ENCODE measurements at places on chromosomes 16 and 17.

GRCh38 chr17:1762233-1762900 lies 507 bp downstream of the SERPINF1 start:
- no peak for DNase-seq

DNA sequence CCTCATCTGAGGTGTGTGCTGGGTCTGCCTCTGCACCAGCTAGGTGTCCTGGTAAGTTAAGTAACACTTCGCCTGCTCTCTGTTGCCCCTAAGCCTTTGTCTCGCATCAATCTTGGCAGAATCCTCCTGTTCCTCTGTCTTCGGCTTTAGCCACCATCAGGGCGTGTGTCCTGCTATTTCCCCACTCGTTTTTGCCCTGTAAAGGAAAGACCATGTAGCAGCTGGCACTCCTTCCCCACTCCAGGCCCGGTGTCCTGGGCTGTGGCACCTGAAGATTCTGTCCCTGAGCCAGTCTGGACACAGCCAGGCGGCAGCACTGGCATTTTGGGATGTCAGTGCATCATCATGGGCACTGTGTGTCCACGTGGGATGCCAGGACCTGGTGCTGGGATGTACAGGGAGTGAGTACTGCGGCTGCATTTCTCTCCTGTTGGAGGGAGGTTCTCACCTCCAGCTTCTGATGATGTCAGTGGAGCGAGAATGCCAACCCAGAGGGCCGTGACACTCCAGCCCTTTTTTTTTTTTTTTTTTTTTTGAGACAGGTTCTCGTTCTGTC lies 26.2 kb upstream of the FOXK2 start:
- DNase-seq: no peak

DNA sequence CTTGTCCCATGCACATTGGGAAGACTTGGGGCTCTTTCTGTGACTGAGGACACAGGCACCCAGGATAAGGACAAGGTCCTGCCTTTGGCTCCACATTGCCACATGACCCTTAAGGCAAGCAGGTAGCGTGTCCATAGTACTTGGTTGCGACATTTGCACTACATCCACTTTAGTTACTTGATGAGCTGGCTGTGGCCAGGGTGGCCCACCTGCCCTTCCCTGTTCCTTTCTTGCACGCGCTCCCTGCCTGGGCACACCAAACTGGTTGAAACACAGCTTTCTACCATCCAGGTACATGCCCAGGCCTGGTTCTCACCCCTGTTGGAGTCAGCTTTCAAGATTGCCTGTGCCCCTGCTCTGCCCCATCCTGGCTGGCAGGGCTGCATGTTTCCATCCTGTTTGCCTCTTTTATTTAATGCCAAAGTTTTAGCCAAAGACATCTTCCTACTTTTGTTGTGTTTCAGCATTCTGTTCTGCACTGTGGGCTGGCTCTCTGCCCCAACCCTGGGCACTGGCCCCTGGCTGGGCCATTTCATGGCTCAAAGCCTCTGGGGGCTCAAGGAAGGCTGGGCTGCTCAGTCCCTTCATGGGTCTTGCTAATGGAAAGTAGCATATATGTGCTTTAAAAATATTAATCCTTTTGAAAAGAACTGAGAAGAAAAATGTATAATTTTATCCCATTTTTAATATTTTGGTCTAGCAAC lies 3.2 kb downstream of the B3GNT9 start:
- DNase-seq: no peak

- DNase-seq: no peak
Observed at GRCh38 chr16:69532641-69533455, 32.9 kb upstream of the NFAT5 start.

- no peak for DNase-seq
Observed at GRCh38 chr17:37124821-37125173, 176.0 kb downstream of the AATF start.

- DNase-seq: no peak
Observed at GRCh38 chr16:69936751-69937211, 14.4 kb upstream of the CLEC18A start.

DNA sequence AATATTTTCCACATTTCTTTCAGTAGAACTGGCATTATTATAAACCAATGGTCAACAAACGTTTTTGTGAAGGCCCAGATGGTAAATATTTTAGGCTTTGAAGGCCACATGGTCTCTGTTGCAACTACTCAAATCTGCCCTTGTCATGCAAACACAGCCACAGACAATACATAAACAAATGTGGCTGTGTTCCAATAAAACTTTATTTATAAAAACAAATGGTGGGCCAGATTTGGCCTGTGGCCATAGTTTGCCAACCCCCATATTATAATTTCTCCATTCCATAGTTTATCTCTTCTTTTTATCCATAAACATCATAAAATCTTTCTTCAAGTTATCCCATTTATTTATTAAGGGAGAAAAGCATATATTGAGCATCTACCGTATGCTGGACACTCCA lies 98.8 kb downstream of the CDYL2 start:
- DNase-seq: no peak

- no peak for DNase-seq
Observed at GRCh38 chr17:65062171-65062915, 5.8 kb upstream of the GNA13 start.

DNA sequence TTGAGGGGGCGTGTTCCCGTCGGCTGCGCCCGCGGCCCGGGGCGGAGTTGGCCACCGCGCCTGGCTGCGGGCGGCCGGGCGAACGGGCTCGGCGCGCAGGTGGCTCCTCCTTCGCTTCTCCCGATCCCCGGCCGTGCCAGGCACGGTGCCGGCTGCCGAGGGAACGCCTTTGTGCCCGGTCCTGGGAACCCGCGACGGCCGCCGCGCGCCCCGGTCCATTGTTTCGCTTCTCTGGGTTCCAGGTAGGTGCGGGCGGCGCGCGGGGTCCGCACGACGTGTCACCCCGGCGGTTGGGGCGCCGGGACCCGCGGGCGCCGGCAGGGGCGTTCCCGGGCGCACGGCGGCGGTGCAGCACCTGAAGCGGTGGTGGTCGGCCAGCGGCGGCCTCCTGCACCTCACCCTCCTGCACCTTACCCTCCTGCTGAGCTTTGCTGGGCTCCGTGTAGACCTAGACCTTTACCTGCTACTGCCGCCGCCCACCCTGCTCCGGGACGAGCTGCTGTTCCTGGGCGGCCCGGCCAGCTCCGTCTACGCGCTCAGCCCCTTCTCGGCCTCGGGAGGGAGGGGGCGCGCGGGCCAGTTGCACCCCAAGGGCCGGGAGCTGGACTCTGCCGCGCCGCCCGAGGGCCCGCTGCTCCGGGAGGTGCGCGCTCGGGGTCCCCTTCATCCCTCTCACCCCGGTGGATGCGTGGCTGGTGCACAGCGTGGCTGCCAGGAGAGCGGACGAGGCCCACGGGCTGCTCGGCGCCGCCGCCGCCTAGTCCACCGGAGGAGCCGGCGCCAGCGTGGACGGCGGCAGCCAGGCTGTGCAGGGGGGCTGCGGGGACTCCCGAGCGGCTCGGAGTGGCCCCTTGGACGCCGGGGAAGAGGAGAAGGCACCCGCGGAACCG lies 99.9 kb downstream of the EFCAB13 start:
- DNase-seq: no peak

DNA sequence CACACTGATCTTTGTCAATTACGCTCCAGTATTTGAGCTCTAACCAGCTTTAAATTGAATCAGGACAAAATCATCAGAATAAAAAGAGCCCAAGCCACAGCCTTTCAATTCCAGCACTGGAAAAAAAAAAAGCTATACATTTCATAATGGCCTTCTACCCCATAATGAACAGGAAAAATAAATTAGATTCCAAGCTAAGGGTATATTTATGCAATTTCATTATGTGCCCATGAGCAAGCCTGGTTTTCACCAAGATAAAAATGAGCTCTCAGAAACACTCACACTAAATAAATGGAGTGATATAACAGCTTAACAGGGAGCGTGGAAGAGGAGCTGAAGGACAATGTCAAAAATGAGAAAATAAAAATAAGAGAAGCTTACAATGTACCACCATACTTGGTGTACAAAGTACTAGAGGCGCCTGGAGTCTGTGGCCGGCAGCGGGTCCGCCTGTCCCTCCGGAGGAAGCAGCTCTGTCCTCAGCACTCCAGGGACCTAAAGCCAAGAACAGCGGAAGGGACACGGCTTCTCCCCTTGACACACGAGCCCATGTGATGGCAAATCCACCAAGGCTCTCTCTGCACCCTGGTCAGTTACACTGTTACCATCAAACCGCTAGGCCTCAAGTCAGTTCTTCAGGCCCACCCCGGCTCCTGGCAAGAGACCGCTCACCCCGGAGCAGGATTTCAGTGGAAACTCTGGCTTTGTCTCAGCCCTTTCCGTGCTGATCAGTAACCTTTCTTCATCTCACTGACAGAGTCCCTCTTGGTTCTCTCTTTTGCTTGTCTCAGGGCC lies 69.6 kb downstream of the RBFOX3 start:
- no peak for DNase-seq

DNA sequence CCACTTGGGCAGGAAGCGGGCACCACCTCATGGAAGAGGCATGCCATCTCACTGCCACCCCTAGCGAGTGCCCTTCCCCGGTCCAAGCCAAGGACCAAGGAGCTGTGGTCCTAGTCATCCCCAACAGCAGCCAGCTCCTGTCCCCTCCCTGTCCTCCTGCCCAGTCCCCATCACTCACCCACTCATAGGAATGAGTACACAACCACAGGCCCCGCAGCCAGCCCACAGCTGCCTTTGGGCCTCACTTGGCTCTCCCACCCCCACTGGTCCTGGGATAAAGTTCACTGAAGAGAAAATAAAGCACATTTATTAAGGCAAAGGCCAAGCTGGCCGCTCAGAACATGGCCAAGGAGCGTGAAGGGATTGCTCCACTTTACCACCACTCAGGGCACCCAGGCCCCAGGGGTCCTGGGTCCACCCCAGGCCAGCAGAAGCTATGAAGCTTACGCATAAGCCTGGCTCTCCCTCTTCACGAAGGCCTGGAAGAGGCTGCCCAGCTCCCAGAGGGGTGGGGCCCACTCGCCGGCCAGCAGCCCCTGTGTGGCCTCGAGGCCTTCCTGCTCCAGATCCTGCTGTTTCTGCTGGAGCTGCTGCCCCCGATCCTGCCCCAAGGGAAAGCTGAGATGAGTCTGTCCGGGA lies 3.6 kb downstream of the SCRN2 start:
- no peak for DNase-seq

DNA sequence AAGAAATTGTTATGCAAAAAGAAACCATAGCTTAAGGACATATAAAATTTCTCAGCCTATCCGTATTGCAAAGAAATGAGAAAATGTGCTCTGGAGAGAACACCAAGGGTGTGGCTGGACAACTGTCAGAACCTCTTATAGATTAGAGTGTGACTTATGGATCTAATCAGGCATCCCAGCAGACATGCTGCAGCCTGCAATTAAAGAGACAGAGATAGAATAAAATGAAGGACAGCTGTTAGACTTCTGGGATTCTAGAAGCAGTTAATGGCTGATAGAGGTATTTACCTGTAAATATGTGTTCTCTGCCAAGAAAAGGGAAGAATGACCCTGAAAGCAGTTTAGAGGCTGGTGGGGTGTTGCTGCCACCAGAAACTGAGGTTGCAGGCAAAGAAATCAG lies 160.1 kb upstream of the KIF2B start:
- DNase-seq: no peak

- no peak for DNase-seq
Observed at GRCh38 chr16:1094124-1094479, 1.9 kb downstream of the C1QTNF8 start.

DNA sequence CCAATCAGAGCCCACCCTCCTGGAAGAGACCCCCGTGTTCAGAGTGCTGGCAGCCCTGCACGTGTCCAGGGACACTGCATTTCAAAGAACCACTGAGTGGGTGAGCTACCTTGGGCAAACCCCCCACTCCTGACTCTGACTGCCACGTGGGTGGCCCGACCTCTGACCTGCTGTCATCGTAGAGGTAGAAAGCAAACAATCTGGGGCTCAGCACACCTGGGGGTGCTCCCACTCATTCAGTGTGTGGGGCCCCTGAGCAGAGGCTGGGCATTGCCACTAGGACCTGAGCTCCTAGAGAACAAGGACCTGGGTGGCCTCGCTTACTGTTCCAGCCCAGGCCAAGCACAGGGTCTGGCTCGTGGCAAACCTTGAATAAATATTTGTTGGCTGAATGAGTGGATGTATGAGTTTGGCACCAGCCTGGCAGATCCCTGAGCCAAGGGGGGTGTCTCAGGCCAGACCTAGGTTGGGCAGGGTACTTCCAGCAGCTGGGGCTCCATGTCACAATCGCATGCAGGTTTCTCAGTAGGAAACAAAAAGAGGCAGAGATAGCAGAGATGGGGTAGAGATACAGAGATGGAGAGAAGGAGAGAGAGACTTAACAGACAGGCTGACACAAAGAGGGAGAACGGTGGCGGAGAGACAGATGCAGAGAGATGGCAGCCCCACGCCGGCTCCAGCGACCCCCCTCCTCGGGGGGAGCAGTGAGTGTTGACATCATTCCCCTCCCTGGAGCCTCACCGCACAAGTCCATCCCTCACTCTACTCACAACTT lies 5.4 kb upstream of the DRC7 start:
- no peak for DNase-seq

GRCh38 chr17:41967921-41968578 lies 1.5 kb downstream of the CNP start:
- no peak for DNase-seq

- DNase-seq: no peak
Observed at GRCh38 chr17:49922095-49922494, 46.9 kb upstream of the DLX4 start.

- DNase-seq: no peak
Observed at GRCh38 chr17:50949128-50949988, 83.2 kb upstream of the TOB1 start.

GRCh38 chr17:38733282-38733981 lies 3.3 kb downstream of the CISD3 start:
- DNase-seq: no peak

DNA sequence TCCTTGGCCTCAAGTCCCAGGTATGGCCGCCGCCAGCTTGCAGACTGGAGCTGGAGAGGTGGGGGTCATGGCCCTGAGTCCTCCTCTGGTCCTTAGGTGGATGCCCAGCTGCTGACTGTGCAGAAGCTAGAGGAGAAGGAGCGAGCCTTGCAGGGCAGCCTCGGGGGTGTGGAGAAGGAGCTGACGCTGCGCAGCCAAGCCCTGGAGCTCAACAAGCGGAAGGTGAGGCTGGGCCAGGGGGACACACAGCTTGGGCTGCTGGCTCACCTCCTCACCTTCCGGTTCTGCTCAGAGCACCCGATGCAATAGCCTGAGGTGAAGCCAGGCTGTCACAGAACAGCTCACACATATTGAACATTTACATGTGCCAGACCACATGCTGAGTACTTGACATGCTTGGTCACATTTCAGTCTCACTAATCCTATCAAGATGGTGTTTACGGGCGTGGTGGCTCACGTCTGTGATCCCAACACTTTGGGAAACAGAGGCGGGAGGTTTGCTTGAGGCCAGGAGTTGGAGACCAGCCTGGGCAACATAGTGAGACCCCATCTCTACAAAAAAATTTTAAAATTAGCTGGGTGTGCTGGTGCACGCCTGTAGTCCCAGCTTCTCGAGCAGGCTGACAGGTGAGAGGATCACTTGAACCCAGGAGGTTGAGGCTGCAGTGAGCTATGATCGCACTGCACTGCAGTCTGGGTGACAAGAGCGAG lies 7.4 kb downstream of the RNF40 start:
- no peak for DNase-seq

- no peak for DNase-seq
Observed at GRCh38 chr17:56184650-56185049, 31.4 kb downstream of the ANKFN1 start.

- DNase-seq: no peak
Observed at GRCh38 chr17:53088481-53088880, 734.2 kb upstream of the KIF2B start.

Measured in NAMALWA (cell line).